ENCODE measurements at places on chromosomes 2 and 18. TPM values are rescaled to one million over a fixed set of nuclear protein-coding genes. Genes with fewer than 3 reads are reported as not detected.

The CXCR1 gene
- total RNA-seq, result not detected

The C2orf72 gene
- total RNA-seq, result not detected

The POTEC gene
- not detected for total RNA-seq

The CNGA3 gene
- total RNA-seq, result not detected

The ORC4 gene
- total RNA-seq, result 42.2 TPM

The QPCT gene
- total RNA-seq, result 1.5 TPM

The ACVR1C gene
- not detected for total RNA-seq

The TNFAIP6 gene
- 7.4 TPM for total RNA-seq

The POTEI gene
- total RNA-seq, result not detected

The KCNE4 gene
- 2.0 TPM for total RNA-seq

The LDAH gene
- total RNA-seq, result 17.1 TPM

The PXDN gene
- 153 TPM for total RNA-seq

The KHK gene
- total RNA-seq, result 3.2 TPM

The TYMS gene
- 80.9 TPM for total RNA-seq

The TCF23 gene
- total RNA-seq, result not detected

The SULT1C2 gene
- total RNA-seq, result under 0.01 TPM

The CRYGD gene
- not detected for total RNA-seq

The RUFY4 gene
- not detected for total RNA-seq

The ANO7 gene
- 0.30 TPM for total RNA-seq

The CNRIP1 gene
- 62.9 TPM for total RNA-seq

The FAM228B gene
- total RNA-seq, result 1.9 TPM

The ATP6V1B1 gene
- total RNA-seq, result 4.4 TPM

Data from bronchus fibroblast of lung (primary cell).